ENCODE measurements at places on chromosomes 4 and X.

DNA sequence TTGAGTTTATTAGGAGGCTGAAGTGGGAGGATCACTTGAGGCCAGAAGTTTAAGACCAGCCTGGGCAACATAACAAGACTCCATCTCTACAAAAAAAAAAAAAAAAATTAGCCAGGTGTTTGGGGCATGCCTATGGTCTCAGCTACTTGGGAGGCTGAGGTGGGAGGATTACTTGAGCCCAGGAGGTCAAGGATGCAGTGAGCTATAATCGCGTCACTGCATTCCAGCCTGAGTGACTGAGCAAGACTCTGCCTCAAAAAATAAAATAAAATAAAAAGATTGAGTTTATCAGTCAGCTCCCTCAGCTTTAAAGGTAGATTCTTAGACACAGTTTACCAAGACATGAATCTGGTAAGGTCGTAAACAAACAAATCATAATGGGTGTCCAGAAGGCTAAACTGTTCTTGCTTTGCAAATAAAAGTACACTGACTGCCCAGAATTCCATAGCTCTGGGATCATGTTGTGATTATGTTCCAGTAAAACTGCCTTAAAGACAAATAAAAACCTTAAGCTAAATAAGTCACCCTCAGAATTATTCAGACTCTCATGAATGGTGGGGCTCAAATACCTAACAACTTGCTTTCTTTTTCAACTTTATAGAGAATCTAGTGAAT lies 18.7 kb downstream of the APOO start:
- DNase-seq, result no peak

- DNase-seq, result no peak
Measured at GRCh38 chr4:21915761-21916160, 32.8 kb downstream of the KCNIP4 start.

GRCh38 chr4:40150932-40151331 lies 45.9 kb upstream of the RHOH start:
- no peak for DNase-seq

DNA sequence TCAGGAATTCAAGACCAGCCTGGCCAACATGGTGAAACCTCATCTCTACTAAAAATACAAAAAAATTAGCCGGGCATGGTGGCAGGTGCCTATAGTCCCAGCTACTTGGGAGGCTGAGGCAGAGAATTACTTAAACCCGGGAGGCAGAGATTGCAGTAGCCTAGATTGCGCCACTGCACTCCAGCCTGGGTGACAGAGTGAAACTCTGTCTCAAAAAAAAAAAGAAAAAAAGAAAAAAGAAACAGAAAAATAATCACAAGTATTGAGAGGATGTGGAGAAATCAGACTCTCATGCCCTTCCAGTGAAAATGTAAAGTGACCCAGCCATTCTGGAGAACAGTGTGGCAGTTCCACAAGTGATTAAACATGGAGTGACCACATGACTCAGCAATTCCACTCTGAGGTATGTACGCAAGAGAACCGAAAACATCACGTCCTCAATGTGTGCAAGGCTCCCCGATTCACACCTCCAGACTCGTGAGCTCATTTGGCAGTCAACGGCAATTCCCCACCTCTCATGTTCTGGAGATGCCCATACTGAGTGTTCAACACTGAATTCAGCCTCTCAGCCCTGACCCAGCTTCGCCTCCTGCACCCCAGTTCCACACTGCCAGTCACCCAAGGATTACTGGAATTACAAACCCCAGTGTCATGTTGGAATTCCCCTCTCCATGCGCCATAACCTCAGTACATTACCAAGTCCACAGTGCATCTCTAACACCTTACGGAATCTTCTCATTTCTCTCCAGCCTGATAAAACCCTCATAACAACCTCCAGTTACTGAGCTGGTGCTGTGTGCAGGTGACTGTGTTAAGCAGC lies 21.1 kb downstream of the ACOX3 start:
- DNase-seq, result no peak
